ENCODE measurements at places on chromosomes 4 and X. TPM values are rescaled to one million over a fixed set of nuclear protein-coding genes. Genes with fewer than 3 reads are reported as not detected.

- no peak for DNase-seq
- no peaks in the 10 kb centered on the region for H3K36me3 ChIP-seq
- no peak overlapping the region for H3K27ac ChIP-seq
- H3K4me1 ChIP-seq, result no peaks in the 10 kb centered on the region
- no peaks in the 10 kb centered on the region for H3K27me3 ChIP-seq
Measured at GRCh38 chr4:56512166-56512565, 6.6 kb downstream of the ARL9 start.

DNA sequence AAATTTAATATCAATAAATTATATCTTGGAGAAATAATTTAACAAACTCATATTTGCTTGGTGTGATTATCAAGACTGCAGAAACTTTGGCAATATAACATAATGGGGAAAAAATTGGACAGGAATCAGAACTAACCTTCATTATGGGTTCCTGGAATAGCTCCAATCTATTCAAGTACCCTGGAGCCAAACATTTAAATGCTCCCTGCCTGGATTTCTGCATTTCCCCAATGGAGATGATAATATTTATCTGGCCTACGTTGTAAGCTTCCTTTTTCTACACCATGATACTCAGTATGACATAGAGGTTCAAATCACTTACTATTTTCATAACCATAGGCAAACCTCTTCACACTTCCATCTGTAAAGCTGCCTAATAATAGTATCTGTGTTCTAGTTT is 326.8 kb downstream of the TRIML1 start:
- H3K4me3 ChIP-seq, result no peak overlapping the region
- no peaks in the 10 kb centered on the region for H3K36me3 ChIP-seq
- no peak for DNase-seq
- no peak overlapping the region for H3K27ac ChIP-seq
- no peaks in the 10 kb centered on the region for H3K4me1 ChIP-seq
- no peaks in the 10 kb centered on the region for H3K27me3 ChIP-seq

GRCh38 chr4:1200425-1201035 is 28.1 kb upstream of the SPON2 start:
- H3K4me1 ChIP-seq, result peaks cover 35% of the 10 kb centered on the region
- H3K27me3 ChIP-seq, result no peaks in the 10 kb centered on the region
- H3K36me3 ChIP-seq, result no peaks in the 10 kb centered on the region
- peak; percentile 71 for DNase-seq

DNA sequence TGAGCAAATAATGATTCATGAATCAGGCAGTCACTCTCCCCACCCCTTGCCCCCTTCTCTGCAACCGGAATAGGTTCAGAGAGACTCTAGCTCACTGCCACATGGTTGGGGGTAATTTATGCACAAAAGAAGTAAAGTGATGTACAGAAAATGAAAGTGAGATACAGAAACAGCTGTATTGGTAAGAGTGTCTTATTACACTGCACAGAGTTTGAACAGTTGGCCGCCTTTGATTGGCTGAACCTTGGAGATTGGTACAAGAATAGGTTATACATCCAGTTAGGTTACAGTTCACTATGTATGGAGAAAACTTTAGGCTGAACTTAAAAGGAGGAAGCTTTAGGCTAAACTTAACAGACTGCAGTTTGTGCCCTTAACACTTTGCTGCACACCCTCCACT is 34.6 kb upstream of the DIAPH2 start:
- H3K27me3 ChIP-seq, result no peaks in the 10 kb centered on the region
- no peaks in the 10 kb centered on the region for H3K36me3 ChIP-seq
- no peak for DNase-seq
- H3K4me1 ChIP-seq, result no peaks in the 10 kb centered on the region
- no peak overlapping the region for H3K4me3 ChIP-seq

DNA sequence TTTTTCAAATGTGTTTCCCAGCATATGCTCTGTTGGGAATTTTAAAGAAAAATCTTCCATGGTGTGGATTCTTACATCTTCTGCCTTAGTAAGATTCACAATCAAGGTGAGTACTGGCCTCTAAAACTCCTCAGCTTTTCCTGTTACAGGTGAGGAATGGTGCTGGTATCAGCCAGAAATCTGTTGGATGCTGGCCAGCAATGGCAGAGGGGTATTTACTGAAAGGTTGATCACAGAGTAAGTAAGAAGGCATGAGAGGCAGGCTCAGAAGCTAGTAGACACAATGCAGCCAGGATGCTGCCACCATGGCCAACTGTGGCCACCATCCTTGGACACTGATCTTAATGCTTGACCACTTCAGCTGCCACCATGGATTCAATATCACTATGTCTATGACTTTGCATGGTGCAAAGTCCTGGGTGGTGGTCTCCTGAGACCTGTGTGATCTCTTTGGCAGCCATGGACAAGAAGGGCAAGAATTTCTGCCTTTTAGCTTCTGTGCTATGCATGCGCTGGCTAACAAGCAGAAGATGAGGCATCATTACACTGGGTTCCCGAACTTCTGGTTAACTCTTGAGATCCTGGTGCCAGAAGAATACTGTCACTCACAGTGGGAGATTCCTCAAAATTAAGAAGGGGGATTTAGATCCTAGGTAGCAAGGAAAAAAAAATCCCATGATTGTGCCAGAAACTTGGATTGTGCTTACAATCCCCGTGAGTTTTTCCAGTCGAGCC is 60.2 kb downstream of the CHRNA9 start:
- no peak overlapping the region for H3K4me3 ChIP-seq
- no peaks in the 10 kb centered on the region for H3K36me3 ChIP-seq
- no peaks in the 10 kb centered on the region for H3K27me3 ChIP-seq

- H3K36me3 ChIP-seq, result no peaks in the 10 kb centered on the region
Measured at GRCh38 chr4:167171928-167172327, 62.4 kb downstream of the SPOCK3 start.

GRCh38 chr4:40750461-40751258 is 905 bp downstream of the NSUN7 start:
- no peaks in the 10 kb centered on the region for H3K4me1 ChIP-seq
- DNase-seq, result no peak
- peaks cover 4% of the 10 kb centered on the region for H3K27me3 ChIP-seq
- H3K36me3 ChIP-seq, result no peaks in the 10 kb centered on the region

GRCh38 chrX:105488716-105489115 is 268.2 kb upstream of the TEX13A start:
- no peaks in the 10 kb centered on the region for H3K4me1 ChIP-seq
- H3K4me3 ChIP-seq, result no peak overlapping the region
- no peak overlapping the region for H3K27ac ChIP-seq
- no peak for DNase-seq

GRCh38 chr4:110516106-110516922 is 40.4 kb downstream of the ENPEP start:
- peak overlapping the region; percentile 44 for H3K27ac ChIP-seq
- H3K4me1 ChIP-seq, result no peaks in the 10 kb centered on the region
- H3K36me3 ChIP-seq, result no peaks in the 10 kb centered on the region
- DNase-seq, result peak; percentile 73
- H3K27me3 ChIP-seq, result no peaks in the 10 kb centered on the region

GRCh38 chrX:11334165-11334564 is 41.0 kb downstream of the AMELX start:
- H3K36me3 ChIP-seq, result no peaks in the 10 kb centered on the region
- no peak overlapping the region for H3K4me3 ChIP-seq
- no peak for DNase-seq
- H3K27ac ChIP-seq, result no peak overlapping the region
- H3K4me1 ChIP-seq, result no peaks in the 10 kb centered on the region

DNA sequence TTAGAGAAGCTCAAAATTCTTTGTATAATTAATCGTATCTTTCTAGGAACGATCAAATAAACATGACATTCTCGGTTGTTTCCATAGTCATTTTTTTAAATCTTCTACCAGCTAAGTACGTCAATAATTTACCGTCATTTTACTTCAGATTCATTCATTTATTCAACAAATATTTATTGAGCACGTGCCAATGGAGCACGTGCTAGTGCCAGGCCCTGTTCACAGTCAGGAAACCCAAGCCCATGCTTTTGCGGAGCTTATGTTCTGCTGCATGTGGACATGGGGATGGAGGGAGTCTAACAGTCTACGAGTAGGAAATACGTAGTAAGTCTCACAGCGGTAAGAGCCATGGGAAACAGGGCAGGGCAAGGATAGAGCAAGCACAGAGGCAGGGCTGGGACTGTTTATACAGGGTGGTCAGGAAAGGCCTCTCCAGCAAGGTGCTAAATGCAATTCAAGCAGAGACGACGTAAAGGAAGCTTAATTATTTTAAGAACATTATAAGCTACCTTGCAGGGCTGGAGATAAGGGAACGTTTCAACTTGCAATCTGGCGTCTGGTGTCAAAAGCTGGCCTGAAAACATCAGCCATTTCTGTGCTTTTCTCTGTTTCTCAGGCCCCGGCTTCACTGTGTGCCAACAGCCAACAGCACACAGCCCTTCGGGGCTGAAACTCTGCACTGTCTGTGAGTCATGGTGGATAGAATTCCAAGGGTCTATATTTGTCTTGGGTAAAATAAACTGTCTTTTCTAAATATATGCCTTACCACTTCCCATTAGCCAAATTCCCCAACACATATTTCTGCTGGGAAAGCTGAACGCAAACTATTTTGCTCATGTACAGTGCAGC is 517.1 kb upstream of the ZFP42 start:
- no peak overlapping the region for H3K4me3 ChIP-seq
- no peak for DNase-seq
- H3K4me1 ChIP-seq, result peaks cover 16% of the 10 kb centered on the region
- H3K27me3 ChIP-seq, result no peaks in the 10 kb centered on the region
- H3K27ac ChIP-seq, result no peak overlapping the region
- H3K36me3 ChIP-seq, result no peaks in the 10 kb centered on the region

- peaks cover 7% of the 10 kb centered on the region for H3K4me1 ChIP-seq
- no peaks in the 10 kb centered on the region for H3K36me3 ChIP-seq
- no peaks in the 10 kb centered on the region for H3K27me3 ChIP-seq
Measured at GRCh38 chr4:56683455-56683854, 2.4 kb upstream of the HOPX start.

DNA sequence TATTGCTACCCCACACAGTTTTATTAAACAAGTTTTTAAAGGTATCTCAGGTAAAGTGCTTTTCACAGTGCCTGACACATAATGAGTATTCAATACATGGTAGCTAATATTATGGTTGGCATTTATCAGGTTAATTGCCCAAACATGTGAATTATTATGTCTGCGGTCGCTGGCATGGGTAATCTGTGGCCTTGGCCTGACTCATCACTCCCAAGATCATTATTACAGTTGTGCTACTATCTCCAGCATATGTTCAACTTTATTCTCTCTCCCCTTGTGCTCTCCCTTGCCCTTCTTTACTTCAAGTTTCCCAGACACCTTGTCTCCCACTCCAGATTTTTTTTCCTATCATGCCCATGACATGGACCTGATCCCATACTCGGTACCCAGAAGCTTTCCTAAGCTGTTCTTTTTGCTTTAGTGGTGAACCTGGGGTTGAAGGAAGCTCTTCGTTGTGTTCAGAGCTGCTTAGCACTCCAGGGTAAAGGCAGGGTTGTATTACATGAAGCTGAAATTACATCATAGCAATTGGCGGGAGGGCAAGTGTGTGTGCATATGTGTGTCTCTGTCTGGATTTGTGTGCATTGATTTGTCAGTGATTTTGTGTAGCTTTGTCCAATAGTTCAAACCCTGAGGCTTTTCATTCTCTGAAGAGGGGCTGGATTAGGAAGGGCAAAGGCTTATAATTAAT is 176.5 kb upstream of the NRK start:
- no peak overlapping the region for H3K27ac ChIP-seq
- no peaks in the 10 kb centered on the region for H3K36me3 ChIP-seq
- DNase-seq, result no peak
- H3K27me3 ChIP-seq, result no peaks in the 10 kb centered on the region

DNA sequence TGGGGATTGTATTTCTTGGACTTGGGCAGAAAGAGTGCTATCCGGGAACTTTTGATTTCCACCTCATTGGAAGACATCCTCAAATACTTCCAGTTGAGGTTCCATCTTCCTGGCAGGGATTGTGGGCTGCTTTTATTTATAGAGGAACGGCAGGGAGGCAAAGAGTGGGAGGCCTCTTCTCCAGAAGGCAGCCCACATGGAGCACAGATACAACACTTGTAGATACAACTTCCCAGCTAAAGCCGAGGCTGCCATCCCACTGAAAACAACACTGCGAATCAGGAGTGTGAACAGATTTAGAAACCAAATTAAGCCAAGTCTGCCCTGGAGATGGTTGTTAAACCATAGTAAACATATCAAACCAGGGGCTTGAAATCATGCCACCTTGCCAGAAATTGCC is 212.8 kb upstream of the PPARGC1A start:
- no peaks in the 10 kb centered on the region for H3K36me3 ChIP-seq
- no peak overlapping the region for H3K4me3 ChIP-seq
- H3K27ac ChIP-seq, result no peak overlapping the region
- no peaks in the 10 kb centered on the region for H3K27me3 ChIP-seq

DNA sequence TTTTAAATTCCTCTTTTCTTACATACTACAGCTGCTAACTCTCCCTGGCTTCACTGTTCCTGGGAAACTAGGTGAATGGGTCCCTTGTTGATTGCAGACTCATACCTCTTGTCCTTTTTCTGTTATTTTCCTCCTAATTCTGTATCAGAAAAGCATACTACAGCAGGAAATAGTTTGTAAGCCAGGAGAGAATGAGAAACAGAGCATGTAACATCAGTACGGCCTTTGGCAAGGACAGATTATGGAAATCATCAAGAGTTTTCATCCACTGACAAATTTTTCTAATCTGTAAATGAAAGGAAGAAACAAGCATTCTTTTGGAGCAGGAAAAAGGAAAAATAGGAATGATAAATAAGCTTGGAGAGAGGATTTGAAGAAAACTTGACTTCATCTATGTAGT is 239.2 kb downstream of the ANTXR2 start:
- no peaks in the 10 kb centered on the region for H3K4me1 ChIP-seq
- H3K36me3 ChIP-seq, result no peaks in the 10 kb centered on the region
- H3K27ac ChIP-seq, result no peak overlapping the region
- H3K4me3 ChIP-seq, result no peak overlapping the region
- H3K27me3 ChIP-seq, result no peaks in the 10 kb centered on the region
- no peak for DNase-seq

- DNase-seq, result no peak
- H3K36me3 ChIP-seq, result peaks cover 16% of the 10 kb centered on the region
- no peaks in the 10 kb centered on the region for H3K4me1 ChIP-seq
- no peak overlapping the region for H3K4me3 ChIP-seq
- no peaks in the 10 kb centered on the region for H3K27me3 ChIP-seq
- no peak overlapping the region for H3K27ac ChIP-seq
Measured at GRCh38 chrX:21853578-21853977, 2.2 kb upstream of the YY2 start.

DNA sequence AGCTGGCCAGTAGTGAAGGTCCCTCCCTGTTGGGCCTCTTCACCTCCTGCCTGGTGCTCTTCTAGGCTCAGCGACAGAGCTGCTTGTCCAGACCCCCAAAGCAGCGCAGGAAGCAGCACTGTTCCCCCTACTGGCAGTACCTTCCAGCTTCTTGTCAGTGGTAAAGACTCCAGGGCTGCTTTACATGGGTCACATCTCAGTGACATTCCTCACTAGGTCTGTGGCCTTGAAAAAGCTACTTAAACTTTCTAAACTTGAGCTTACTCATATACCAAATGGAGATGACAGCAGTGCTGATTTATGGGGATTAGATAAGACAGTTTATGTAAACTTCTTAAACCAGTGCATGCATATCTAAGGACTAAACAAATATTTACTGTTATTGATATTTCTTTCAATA is 117.3 kb downstream of the FAT4 start:
- no peaks in the 10 kb centered on the region for H3K27me3 ChIP-seq
- H3K36me3 ChIP-seq, result no peaks in the 10 kb centered on the region
- DNase-seq, result no peak
- H3K4me3 ChIP-seq, result no peak overlapping the region
- no peaks in the 10 kb centered on the region for H3K4me1 ChIP-seq

P2RY4 gene
- total RNA-seq, result 0.23 TPM

F8A1 gene
- total RNA-seq, result 42.9 TPM

MAMLD1 gene
- total RNA-seq, result 5.0 TPM

RHOXF2 gene
- total RNA-seq, result not detected

ETDB gene
- not detected for total RNA-seq

AMER1 gene
- total RNA-seq, result 4.5 TPM

KDR gene
- 48.6 TPM for total RNA-seq

WAS gene
- total RNA-seq, result 25.3 TPM

FAM47E gene
- total RNA-seq, result 3.6 TPM
